ENCODE measurements at places on chromosomes 16 and 17.

DNA sequence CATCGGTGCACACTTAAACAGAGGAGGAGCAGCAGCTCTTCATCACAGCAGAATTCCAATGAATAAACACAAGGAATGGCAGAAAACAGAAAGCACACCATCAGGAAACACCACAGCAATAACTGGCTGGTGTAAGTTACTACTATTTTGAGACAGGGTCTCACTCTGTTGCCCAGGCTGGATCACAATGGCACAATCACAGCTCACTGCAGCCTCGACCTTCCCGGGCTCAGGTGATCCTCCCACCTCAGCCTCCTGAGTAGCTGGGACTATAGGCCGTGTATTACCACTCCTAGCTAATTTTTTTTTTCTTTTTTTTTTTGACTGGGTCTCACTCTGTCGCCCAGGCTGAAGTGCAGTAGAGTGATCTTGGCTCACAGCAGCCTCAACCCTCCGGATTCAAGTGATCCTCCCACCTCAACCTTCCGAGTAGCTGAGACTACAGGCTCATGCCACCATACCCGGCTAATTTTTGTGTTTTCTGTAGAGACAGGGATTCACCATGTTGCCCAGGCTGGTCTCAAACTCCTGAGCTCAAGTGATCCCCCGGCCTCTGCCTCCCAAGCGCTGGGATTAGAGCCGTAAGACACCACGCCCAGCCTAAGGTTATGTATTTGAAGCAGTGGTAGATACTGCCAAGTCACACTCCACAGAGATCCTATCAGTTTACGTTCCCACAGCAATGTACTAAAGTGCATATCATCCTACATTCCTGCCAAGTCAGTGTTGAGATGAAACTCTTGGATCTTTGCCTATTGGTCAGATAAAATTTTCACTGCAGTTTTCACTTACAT is 20.7 kb downstream of the TRAP1 start:
- no peak for DNase-seq

- no peak for DNase-seq
These were observed 14.2 kb downstream of the APOH start for GRCh38 chr17:66214884-66215528.

GRCh38 chr16:52453644-52454043 is 93.3 kb downstream of the TOX3 start:
- no peak for DNase-seq

DNA sequence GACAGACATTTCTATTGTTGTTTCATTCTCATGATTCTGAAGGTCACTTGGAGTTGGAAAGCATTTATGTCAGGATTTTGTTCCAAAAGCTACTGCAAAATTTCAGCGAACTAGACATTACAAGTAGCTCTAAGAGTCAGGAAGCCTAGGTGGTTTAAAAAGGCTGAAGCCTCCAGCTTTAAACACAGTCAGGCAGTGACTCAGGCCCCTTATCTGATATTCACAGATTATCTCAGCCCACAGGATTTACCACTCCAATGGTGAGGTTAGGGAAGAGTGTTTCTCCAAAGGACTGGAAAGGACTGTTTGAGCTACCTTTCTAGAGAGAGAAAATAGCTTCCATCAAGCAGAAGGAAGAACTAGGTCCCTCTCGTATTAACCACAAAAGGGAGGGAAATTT is 624.4 kb upstream of the C16orf82 start:
- DNase-seq, result no peak

GRCh38 chr16:68100488-68100887 is 15.3 kb downstream of the NFATC3 start:
- DNase-seq, result no peak
